CD4-positive, alpha-beta T cell treated with Interleukin-17A for 1 hour (primary cell): ENCODE measurements at places on chromosomes 11 and 22.

GRCh38 chr11:103644676-103645075 is 391.8 kb upstream of the DDI1 start:
- no peak for DNase-seq

GRCh38 chr11:67355794-67356386 is 2.5 kb upstream of the POLD4 start:
- DNase-seq, result no peak

DNA sequence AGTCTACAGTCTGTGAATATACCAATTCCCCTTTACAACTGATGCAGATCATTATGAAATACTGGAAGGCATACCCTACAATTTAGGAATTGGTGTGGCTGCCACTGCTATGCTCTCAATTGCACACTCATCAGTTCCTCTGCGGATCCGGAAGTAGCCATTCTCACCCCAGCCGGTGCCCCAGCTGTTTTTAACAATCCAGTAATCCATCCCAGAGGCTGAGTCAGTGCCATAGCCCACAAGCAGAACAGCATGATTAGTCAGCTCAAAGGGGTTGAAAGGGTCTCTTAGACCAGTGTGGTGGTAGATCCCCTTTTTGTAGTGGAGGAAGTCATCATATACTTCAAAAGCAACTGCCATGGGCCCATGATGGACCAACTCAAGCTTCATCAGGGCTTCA is 43.6 kb downstream of the CTSC start:
- no peak for DNase-seq

DNA sequence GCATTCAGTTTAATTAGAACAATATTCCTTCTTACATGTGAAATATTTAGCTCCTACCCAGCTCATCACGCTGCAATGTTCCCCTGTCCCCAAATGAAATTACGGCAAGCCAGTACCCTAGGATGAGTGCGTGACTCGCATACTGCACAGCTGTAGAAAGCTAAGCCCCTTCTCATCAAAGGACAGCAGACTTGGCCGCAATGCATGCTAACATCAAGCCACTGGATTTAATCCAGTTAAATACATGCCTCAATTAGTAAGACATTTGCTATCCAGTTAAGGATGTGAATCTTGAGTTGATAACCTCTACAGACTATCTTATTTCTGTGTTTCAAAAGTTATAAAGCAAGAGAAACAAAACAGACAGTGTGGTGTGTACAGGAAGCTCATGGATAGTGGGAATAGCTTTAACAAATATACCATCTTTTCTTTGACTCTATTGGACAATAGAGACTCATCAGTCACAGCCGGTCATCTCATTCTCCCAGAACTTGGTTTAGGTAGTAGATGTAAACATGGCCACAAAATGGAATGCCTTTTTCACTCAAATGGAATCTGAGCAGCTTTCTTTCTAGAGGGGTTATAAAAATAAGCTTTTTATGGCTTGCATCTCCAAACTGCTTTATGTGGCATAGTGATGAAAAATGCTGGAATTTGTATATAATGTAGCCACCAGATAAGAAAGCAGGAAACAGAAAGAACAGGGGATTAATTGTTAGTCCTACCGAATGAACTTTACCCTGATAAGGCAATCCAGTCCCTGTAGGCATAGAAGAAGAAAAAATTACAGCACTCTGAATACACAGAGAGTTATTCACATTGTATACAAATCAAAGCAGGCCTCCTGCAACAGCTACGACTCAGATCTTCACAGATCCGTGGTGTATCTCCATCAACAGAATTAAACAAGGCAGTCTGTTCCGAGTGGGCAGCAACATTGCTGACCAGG is 224.1 kb downstream of the CADM1 start:
- DNase-seq, result no peak

DNA sequence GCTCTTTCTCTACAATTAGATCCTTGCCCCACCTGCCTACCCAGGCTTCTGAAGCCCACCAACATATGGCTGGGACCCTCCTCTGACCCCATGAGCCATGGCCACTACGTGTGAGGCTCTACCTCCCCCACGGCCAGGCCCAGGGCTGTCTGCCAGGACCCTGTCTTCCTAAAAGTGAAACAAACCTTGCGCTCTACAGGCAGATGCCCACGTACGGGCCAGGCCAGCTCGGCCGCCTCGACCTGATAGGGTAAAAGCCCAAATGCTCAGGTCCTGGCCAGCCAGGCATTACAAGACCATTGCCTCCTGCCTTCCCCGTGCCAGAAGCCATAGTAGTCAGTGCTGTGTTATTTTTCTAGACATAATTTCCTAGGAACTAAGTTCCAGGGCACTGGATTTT is 1496.4 kb downstream of the BRD1 start:
- DNase-seq, result no peak

DNA sequence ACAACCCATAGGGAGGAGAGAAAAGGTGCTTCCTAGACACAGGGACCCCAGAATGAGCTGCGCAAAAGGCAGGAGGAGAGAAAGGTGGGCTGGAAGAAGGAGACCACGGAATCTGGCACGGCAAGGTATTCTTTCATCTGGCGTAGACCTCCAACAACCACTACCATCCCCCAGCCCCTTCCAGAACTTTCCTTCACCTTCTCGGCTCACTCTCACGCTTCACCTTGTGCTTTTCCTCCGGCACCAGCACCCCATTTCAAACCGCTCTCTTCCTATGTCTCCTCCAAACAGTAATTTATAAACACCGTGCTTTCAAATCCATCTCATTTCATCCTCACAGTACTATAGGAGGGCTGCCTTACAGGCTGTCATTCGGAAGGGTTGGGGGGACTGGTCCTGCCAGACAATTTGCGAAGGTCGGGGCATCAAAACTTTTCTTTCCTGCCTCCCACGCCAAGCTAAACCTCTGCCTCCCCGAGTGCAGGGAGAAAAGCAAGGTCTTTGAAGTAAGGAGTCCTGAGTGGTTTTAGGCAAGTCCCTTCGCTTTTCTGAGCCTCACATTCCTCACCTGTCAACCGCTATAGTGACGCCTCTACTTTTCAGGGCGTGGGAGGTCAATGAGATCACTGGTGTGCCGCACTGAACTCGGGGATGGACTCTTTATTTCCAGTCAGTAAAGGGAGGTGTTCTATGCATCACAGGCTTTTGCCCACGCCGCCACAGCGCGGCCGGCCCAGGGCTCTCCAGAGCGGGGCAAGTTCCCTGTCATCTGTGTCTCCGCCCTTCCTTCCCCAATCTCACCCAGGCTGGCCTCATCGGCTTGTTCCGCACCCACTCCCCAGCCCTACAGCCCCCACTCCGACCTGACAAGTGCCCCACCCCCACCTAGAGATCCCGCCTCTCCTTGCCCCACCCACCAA is 800 bp downstream of the KCTD21 start:
- DNase-seq, result peak; percentile 72

DNA sequence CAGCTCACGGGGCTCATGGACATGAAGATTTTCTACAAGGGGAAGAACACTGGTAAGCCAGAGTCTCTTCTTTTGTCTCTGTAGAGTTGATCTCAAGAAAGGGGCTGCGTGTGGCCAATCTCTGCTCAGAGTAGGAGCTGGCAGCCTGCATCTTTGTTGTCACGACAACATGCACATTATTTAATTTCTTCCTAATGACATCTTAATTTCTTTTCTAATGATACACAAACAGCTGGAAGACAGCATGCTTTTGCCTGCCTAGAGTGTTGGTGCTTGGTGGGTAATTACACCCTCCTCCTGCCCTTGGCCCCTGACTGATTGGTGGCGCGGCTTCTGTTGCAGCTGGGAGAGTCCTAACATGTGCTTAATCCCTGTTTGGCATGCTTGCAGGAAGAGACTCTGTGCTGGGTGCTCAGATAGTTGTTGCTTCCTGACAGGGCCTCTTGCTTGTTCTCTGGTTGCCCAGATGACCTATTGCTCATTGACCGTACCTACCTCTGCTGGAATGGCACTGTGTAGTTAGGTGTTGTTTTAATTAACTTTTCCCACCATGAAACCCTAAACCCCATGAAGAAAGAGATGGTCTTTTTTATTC is 106.9 kb upstream of the SORL1-AS1 start:
- no peak for DNase-seq

- DNase-seq, result no peak
These were observed 127.1 kb downstream of the KCNQ1OT1 start for GRCh38 chr11:2572491-2573239.

DNA sequence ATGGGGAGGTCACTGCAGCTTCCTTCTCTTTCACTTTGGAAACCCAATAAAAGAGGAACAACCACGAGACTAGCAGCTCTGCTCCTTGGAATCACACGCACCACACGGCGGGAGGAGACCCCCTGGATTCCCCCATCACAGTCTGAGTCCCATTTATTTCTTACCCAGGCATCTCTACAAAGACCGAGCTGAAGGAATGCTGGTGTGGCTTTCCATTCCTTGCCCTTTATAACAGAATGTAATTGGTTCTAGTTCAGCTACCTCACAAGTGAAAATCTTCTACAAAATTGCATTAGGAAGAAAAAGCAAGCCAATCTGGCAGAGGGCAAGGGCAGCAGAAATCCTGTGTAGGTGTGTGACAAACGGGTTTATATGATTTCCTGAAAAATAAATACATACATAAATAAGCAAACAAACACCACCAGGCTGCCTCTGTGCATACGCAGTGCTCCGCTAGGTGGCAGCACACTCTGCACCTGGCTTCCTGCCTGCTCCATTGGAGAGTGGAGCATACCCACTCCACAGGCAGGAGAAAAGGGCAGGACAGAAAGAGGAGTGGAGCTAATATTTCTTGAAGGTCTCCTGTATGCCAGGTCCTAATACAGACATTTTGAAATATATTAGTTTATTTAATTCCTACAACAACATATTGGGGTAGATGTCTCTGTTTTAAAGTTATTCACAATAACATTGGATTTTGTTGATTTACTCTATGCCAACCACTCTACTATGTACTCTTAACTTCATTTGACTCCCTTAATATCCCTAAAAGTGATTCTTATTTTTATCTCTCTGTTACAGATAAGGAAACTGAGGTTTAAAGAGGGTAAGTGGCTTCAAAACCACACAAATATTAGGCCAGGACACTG is 673.1 kb downstream of the KCNA4 start:
- DNase-seq, result no peak

GRCh38 chr11:83680321-83680720 is 394.2 kb upstream of the CCDC90B start:
- no peak for DNase-seq

DNA sequence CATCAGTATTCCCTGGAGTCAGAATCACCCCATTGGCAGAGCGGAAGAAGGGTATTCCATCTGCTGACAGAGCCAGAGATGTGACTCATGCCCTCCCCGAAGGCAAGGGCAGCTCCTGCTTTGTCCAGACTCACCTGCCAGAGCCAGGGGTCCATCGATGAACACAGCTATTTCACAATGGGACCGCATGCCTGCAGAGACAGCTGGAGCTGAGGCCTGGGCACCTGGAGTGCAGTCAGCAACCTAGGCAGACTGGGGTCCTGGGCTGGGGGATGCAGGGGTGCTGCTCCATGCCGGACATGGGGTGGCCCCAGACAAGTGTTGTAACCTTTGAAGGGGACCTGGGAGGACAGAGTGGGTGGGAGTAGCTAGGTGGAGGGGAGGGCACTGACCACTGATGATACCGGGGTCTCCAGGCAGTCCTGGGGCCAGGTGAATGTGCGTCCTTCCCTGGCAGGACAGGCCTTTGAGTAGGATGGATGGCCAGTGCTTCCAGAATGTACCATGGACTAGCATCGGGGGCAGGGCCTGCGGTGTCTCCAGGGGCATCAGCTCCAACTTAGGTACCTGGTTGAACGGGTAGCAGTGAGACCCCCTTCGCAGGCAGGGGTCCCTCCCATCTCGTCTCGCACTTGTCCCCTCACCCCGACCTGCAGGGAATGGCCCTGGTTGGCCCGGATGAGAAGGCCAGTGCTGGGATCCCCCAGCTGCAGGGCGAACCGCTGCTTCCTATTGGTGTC is 1.7 kb downstream of the TRPT1 start:
- DNase-seq, result no peak

DNA sequence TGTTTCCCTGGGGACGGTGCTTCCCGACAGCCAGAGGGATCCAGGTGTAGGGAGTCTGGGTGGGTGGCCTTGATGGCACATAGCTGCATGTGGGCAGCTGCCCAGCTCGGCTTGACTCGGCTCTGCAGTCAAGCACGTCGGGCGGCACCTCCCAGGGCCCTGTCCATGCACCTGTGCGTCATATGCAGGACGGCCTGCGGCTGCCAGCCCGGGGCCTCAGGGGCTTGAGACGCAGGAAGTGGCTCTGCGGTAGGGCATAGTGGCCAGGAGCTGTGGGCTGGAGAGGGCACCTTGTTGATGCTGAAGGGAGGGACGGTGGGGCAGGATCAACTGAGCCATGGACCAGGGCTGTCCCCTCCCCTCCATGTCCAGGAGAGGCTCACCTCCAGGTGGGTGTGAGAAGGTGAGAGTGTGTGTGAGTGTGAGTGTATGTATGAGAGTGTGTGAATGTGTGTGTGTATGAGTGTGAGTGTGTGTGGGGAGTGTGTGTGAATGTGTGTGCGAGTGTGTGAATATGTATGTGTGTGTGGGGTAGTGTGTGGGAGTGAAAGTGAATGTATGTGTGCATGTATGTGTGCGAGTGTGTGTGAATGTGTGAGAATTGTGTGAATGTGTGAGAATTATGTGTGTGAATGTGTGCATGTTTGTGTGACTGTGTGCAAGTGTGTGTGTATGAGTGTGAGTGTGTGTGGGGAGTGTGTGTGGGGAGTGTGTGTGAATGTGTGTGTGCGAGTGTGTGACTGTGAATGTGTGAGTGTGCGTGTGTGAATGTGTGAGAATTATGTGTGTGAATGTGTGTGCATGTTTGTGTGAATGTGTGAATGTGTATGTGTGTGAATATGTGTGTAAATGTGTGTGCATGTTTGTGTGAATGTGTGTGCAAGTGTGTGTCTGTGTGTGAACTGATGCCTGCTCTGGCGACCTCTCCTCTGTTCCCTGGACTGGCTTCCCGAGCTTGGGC is 5.7 kb upstream of the SUN2 start:
- DNase-seq, result no peak

DNA sequence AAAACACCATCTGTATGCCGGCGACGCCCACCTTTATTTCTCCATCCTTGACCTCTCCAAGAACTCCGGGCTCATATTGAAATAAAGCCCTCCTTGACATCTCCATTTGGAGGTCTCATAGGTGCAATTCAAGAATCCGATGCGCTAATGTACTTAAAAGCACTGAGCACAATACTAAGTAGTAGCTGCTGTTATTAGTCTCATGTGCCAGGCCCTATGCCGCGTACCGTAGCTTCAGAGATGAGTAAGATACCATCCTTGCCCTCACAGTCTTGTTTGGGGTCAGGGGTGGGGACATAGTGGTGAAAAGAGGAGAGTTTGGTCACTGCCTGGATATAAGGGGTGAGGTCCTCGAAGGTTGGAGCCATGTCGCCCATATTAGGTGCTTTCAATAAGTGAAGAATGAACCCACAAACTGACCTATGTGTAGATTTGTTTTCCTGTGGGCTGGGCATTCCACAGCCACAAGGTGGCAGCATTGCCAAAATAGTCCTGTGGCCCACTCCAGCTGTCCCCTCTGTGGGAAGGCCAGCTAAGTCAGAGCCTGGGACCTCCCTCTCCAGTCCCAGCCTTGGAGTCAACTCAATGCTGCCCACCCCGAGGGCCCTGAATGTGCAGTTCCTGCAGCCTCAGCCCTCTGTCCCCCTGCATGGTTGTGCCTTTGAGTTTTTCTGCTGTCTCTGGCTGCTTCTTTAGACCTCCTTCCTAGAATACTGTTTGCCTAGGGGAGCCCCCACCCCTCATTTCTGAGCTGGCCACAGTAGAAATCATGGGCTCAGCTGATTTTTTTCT is 6.5 kb downstream of the DCPS start:
- DNase-seq, result peak; percentile 65

- no peak for DNase-seq
These were observed 89.0 kb upstream of the OR4B1 start for GRCh38 chr11:48127521-48128183.

- no peak for DNase-seq
These were observed 1201.2 kb downstream of the TBC1D22A start for GRCh38 chr22:47963660-47964059.

GRCh38 chr11:24289301-24289700 is 207.6 kb upstream of the LUZP2 start:
- DNase-seq, result no peak
